ENCODE measurements at places on chromosomes 2 and 18.

DNA sequence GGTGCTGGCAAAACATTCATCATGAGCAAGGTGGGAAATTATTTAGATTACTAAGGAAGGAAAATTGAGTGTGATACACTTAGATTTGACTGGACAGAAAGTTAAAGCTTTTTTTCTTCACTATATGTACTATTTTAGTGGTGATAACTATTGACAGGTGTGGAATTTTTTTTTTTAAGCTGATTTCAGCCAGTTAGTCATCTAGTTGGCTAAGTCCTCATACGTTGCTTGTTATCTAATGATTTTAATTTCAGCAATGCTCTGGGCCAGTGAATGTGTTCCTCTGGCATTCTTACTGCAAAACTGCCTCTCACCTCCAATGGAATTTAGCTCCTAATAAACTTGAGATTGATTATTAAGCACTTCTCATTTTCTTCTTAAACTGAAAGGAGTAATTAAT, 1223.2 kb upstream of the ACVR2A start:
- no peak for DNase-seq

GRCh38 chr18:13241083-13241892, 22.7 kb downstream of the LDLRAD4 start:
- no peak for DNase-seq

- no peak for DNase-seq
Measured at GRCh38 chr2:75527676-75528075, 33.1 kb downstream of the EVA1A start.

GRCh38 chr2:1631292-1632001, 112.9 kb downstream of the PXDN start:
- no peak for DNase-seq

GRCh38 chr2:56183643-56184499, at the start of gene CCDC85A:
Gene CCDC85A, plus strand, starts transcription at chr2:56183990. Its CDS starts 635 bp downstream, at chr2:56184625.
- DNase-seq, result peak; percentile 83

GRCh38 chr2:16114836-16115235, 174.5 kb downstream of the MYCN start:
- no peak for DNase-seq

DNA sequence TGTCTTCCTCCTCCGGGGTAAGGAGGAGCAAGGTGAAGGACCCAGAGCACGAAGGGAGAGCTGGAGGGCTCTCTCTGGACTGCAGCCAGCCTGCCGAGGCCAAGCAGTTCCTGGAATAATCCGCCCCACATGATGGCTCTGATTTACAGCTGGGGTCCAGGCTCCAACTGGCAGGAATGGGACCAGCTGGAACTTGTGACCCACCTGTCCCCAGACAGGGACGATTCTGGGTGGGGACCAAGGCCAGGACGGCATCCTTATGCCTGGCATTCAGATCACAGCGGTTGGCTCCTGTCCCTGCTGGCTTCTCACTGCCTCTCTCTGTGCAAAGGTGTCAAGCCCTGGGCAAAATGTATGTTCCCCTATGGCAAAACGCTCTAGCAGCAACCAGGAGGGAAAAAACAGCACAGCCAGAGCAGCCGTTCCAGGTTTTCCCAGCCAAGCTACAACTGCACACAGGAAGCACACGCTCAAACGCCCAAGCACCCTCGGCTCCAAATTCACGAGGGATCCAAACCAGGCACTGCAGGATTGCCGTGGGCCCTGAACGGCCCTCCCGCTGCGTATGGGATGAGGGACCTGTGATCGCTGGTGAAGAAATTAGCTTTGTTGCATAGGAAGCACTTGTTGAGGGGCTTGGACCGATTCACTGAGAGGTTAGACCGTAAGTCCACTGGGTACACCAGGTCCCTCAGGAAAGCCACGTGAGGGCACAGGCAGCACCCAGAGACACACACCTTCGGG, 35.8 kb downstream of the FAM178B start:
- no peak for DNase-seq

GRCh38 chr2:239960929-239961661, 64.0 kb downstream of the NDUFA10 start:
- DNase-seq, result no peak

- peak; percentile 4 for DNase-seq
Measured at GRCh38 chr2:76867854-76868253, 654.3 kb downstream of the LRRTM4 start.

DNA sequence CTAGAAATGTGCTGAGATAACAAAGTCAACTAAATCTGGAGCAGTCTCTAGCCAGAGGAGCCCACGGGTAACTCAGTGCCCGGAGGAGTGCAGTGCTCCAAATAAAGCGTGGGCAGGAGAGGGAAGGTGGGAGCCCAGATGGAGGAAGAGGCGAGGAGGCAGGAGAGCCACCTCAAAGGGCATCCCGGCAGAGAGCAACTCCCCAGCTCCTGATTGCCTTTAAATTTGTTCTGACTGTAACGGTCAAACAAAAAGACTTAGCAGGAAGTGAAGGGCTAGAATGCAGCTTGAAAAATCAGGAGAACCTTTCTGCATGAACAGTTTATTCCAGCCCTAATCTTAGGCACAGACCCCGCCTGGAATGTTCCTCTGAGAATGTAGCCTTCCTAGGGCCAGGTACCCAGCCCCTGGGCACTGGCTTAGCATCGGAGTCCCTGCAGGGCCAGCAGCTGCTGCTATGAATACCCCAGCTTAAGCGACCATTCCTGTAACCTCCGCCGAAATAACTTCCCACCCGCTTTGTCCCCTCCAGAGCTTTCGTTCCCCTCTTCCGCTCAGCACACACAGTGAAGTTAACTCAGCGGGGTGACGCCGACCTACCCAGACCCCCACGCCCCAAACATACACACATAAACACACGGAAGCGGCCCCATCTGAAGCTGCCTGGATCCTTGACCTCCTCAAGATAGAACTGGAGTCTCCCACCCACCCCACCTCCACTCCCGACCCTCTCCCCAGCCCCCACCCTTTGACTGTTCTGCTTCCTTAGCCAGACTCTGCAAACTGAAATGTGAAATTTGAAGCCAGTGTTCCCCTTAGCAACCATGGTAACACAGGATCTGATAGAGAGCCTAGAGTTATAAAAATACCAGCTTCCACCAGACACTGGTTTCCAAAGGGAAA, 123.2 kb downstream of the SMAD7 start:
- no peak for DNase-seq

DNA sequence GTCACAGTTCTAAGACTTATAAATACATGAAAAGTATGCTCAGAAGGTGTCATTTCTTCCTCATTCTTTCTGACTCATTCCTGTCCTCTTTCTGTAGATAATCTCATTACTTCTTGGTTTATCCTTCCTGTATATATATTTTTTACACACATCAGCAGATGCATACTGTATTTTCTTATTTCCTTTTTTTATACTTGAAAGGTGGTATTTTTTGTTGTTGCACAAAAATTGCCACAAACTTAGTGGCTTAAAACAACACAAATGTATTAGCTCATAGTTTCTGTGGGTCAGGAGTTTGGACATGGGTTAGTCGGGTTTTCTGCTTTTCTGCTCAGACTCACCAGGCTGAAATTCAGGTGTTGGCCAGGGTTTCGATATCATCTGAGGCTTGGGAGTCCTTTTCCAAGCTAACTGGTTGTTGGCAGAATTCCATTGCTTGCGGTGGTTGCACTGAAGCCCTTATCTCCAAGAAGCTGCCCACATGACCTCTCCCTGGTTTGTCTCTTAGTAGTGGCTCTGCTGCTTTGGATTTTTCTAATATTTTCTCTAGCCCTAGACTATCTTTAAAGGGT, 162.6 kb downstream of the FMNL2 start:
- peak; percentile 71 for DNase-seq

DNA sequence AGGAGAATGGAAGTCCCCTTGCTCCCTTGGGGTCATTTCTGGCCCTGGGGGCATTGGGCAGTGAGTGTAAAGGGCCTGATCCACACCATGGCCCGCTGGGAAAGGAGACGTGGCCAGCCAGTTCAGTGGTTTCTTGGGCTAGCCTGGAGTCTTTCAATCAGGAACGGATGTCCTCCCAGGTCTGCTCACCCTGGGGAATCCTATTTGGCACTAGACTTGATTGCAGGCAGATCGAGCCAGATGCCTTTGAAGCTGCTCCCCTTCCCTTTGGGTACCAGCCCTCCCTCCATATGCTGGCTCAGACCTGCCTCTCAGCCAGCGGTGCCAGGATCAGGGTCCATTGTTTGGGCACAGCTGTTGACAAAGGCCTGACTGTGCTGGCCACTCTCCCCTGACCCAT, 11.0 kb downstream of the FBLN7 start:
- DNase-seq, result no peak

- DNase-seq, result peak; percentile 28
Measured at GRCh38 chr2:10909050-10909995, 2.4 kb upstream of the KCNF1 start.

GRCh38 chr2:227414846-227415245, 27.1 kb upstream of the SCYGR1 start:
- DNase-seq, result peak; percentile 73

DNA sequence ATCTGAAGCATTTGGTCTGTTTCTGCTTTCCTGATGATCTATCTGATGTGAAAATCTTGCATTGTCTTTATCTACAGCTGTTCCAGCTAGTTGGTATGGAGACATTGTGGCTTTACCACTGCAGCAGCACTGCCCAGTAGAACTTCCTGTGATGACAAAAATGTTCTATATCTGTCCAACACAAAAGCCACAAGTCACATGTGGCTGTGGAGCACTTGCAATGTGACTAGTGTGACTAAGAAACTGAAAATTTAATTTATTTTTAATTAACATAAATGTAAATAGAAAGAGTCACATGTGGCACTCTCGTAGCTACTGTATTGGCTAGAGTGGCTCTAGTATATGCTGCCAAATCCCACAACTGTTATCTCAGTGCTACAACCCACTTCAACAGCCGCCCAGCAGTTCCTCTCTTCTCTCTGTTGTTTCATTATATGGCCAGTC, 425.7 kb downstream of the SETBP1 start:
- peak; percentile 3 for DNase-seq

- no peak for DNase-seq
Measured at GRCh38 chr2:156380117-156380645, 47.7 kb upstream of the NR4A2 start.

- DNase-seq, result peak; percentile 84
Measured at GRCh38 chr18:7576685-7577084, 9.6 kb downstream of the PTPRM start.

DNA sequence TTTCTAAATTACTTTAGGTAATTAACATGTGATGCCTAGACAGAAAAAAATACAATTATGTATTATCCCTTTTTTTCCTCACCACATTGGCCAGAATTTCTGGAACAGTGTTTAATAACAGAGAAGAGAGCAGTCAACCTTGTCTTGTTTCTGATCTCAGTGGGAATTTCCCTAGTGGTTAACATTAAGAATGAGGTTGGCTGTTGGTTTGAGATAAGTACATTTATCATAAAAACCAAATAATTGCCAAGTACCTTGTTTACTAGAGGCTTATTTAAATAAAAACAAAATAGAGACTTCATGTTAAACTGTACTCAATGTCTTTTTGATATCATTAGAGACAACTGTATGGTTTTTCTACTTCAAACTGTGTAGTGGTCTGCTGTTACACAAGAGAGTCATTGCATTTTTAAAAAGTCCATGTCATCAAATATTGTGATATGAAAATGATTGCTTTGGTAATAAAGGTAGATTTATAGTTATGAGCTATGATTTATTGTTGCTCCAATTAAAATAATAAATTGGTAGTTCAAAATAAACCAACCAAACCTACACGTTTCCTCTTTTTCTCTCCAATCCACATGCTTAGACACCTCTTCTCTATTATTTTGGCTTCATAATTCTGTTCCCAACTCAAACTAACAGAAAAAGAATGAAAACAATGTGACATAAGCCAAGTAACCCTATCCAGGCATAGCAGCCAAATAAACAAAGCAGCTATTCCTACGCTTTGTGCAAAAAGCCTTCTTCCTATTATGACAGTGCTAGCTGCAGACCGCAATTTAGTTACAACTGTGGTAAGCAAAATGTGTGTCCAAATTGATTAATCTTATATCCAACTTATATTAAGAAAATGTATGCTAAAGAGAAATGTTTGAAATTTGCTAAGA, 20.9 kb upstream of the TANK start:
- DNase-seq, result no peak

- no peak for DNase-seq
Measured at GRCh38 chr18:45127405-45127804, 446.7 kb downstream of the SETBP1 start.

DNA sequence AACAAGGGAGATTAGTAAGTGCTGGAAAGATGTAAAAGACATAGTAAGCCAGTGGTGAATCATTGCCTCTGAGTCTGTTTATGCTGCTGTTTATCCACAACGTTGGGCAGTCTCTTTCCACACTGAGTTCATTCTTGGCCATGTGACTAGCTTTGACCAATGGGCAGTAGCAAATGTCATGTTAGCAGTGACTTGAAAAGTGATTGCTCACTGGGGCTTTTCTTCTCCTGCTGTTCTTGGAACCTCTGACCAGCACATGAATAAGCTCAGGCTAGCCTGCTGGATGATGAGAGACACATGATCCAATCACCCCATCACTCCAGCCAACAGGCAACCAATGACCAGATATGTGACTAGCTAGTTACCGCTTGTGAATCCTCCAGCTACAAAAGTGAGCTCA, 360.4 kb downstream of the SLC4A3 start:
- peak; percentile 82 for DNase-seq

All from PC-3 (cell line).